ENCODE measurements at places on chromosomes 4 and X.
A peak's percentile ranks its signal among the peaks of the same experiment; 100 is the strongest.

DNA sequence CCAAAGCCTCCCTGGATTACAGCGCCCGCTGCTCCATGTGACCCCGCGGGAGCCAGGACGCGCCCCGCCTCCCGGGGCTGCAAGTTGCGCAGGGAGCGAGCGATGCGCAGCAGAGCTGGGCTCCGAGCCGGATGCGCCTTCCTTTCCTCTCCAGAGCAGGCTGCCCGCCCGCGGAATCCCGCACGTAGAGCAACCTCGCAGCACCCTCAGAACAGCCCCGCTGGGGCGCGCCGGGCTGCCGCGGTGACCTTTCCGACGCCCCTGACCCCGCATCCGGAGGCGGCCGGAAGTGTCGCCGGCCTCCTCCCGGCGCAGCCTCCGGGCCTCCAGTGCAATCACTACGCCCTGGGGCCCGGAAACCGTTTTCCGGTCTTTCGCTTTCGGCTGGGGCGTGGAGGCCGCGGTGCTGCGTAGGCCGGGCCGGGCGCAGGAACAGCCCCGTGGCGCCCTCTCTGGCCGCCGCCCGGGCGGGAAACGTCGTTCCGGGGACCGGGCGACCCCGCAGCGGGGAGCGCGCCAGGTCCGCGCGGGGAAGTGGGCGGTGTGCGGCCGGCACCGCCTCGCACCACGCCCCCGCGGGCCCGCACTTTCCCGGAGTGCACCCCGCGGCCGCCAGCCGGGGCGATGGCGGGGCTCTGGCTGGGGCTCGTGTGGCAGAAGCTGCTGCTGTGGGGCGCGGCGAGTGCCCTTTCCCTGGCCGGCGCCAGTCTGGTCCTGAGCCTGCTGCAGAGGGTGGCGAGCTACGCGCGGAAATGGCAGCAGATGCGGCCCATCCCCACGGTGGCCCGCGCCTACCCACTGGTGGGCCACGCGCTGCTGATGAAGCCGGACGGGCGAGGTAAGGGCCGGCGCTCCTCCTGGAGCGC lies at the start of gene CYP4V2:
Gene CYP4V2, plus strand, starts transcription at position 368 of the 866 bp plus-strand sequence. Its CDS starts 257 bp downstream, at position 625.
- DNase-seq, result peak; percentile 76

- no peak for DNase-seq
Measured at GRCh38 chr4:90760059-90760458, 632.9 kb downstream of the CCSER1 start.

- DNase-seq, result no peak
Measured at GRCh38 chr4:80713409-80713808, 317.1 kb upstream of the BMP3 start.

GRCh38 chr4:32841217-32841616 lies 2121.0 kb downstream of the PCDH7 start:
- DNase-seq, result no peak

DNA sequence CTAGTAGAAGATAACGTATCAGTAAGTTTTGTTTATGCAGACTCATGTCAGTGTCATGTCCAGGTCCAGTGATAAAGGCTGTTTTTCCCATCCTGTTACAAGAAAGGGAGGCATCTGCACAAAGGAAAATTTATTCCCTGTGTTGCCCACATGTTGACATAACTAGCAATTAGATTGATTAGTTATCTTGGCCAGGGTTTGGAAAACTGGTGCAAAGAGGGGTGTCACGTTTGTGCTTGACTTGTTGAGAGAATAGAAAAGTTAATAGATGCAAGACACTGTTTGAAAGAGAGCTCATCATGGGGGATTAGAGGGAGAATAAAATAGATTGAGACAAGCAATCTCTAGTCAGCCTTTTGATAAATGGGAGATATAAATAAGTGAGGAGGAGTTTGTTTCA lies 1357.0 kb upstream of the AGA start:
- DNase-seq, result no peak

GRCh38 chr4:106256190-106256589 lies 59.8 kb downstream of the TBCK start:
- DNase-seq, result no peak

GRCh38 chr4:184541907-184542306 lies 67.6 kb upstream of the IRF2 start:
- no peak for DNase-seq

DNA sequence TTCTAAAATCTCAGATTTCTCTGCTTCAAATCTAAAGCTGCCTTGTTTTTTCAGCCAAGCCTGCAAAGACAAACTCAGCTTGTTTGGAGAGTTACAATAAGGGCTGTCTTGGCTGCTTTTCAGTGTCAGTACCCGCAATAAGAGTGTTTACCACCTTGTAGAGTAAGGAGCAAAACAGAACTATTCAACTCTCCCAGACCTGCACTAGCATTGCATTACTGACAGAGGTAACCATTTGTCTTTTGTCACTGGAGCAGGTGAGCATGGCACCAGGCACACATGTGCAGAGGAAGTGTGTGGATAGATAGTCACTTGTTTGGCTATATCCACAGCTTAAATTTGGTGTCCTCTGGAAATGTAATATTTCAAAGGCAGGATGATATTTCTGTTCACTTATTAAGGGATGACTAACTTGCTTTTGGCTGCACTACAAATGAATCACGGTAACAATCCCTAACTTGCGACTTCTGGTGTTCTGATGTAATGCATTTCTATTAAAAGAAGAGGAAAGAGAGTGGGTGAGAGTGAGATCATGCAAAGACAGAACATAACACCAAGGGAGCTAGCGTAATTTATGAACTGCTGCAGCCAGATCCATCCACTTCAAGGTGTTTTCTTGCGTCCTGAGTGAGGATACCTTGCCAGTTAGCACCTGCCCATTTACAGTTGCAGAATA lies 38.6 kb downstream of the PTCHD1 start:
- no peak for DNase-seq

DNA sequence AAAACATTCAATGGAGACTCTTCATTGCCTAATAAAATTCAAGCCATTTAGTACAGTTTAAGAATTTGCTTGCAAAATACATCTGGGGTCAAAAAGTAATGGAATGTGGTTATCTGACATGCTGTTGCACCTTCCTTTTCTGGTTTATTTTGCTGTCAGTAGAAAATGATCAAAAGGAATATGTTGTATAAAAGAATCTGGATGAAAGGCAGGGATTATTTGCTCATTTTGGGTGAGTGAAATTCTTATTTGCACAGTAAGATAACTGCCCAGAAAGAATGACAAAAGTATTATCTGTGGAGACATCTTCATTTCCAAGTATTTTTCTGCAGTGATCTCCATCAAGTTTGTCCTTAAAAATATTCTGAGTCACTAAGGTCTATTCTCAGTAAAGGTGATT lies 30.4 kb downstream of the BOD1L1 start:
- DNase-seq, result no peak

GRCh38 chr4:40991908-40992307 lies 222.4 kb downstream of the APBB2 start:
- DNase-seq, result no peak

GRCh38 chr4:150694438-150694837 lies 112.5 kb downstream of the MAB21L2 start:
- DNase-seq, result no peak

DNA sequence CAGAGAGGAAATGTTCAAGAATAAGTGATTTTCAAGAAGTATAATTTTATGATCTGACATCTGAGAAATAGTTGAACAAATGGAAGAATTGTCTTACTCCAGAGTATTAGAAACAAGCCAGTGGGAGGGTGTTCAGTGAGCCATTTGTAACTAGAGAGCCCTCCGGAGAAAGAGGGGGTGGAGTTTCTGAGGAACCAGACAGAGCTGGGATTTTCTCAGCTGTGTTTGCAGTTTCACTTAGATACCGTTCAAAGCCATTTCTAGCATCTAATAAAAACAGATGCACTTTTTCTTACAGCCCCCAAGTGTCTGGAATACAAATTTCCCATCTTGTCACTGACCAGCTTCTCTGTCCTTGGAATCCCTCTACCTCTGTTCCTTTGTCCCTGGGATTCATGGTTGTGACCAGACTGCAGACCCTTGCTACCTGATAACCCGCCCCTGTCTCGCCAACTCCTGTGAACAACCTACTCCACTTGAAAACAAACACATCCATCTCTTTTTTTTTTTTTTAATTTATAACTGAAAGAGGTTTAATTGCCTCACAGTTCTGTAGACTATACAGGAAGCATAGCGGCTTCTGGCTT lies 132.8 kb upstream of the KLF3 start:
- no peak for DNase-seq

- DNase-seq, result no peak
Measured at GRCh38 chrX:142686653-142687283, 339.0 kb upstream of the SPANXN4 start.

- DNase-seq, result no peak
Measured at GRCh38 chr4:172957216-172957615, 211.4 kb upstream of the GALNT7 start.

DNA sequence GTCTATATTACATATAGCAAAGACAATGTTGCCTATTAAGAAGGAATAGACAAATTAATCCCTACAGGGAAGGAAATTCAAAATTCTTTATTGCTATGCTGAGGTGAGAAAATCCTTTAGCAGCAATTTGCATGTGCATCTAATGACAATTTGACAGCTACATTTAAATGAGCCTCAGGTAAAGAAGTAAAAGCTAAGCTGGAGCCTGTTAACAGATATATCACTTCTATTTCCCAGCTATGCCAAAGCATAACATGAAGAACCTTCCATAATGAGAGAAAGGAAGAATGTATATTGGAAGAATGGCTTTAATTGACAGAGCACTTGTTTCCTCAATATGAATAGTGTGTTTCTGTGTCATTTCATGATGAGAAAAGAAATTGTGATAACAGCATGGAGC lies 71.6 kb downstream of the BMP3 start:
- DNase-seq, result no peak

DNA sequence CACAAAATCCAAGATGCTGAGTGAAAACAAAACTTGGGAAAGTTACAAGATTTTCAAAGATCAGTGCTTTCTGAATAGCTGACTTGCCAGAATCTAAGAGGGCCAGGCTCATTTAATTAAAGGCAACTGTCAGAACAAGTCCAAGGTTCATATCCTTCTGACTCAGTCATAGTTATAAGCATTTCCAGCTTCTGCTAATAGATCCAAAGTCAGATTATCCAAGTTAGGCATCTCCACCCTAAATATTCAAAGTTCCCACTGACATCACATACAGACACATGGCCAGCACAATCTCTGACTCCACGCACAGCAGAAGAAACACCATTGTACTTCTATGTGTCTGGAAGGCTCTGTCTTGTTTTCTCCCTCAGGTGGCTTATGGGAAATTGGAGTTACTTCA lies 41.8 kb downstream of the GASK1B start:
- no peak for DNase-seq

DNA sequence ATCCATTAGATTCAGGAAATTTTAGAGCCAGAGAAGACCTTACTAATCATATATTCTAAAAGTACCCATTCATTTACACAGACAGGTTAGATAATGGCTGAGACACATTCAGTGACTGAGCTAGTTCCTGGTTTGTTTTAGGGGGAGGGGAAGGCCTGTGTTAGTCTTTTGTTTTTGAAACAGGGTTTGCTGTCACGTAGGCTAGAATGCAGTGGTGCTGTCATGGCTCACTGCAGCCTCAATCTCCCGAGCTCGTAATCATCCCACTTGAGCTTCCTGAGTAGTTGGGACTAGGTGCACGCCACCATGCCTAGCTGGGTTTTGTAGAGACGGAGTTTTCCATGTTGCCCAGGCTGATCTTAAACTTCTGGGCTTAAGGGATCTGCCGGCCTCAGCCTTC lies 10.1 kb downstream of the RBPJ start:
- DNase-seq, result no peak

DNA sequence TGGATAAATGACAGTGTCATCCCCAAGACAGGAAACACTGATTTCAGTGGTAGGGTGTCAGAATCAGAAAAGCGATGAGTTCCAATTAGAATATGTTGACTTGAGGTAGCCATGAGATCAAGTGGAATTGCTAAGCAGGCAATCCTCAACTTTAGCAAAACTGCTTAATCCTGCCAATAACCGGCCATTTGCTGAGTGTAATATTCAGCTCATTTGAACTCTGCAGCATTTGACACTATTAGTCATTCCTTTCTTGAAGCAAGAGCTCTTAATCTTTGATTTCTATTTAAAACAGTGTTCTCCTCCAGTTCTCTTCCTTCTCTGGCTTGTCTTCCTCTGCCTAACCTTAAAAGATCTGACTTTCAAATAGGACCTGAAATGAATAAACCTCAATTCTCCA lies 68.7 kb upstream of the DCLK2 start:
- DNase-seq, result no peak

DNA sequence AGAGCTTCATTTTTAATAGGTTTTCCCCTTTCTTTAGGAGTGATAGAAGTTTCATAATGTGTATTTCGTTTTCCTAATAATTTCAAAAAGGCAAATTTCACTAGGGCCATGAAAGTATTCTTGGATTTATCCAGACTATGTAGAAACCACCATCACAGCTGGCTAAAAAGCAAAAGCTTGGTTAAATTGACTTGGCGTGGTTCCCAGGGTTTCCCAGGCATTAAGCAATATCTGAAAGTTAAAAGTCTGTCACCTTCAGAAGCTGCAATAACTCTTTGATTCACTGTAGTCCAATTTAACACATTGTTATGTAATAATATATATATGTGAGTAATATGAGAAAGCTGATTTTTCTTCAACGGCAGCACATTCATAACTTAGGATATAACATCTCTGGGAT lies 38.3 kb downstream of the NDNF start:
- DNase-seq, result no peak

- DNase-seq, result no peak
Measured at GRCh38 chrX:30275498-30275897, 28.6 kb downstream of the MAGEB1 start.

GRCh38 chr4:28248269-28248668 lies 1387.6 kb downstream of the STIM2 start:
- no peak for DNase-seq

DNA sequence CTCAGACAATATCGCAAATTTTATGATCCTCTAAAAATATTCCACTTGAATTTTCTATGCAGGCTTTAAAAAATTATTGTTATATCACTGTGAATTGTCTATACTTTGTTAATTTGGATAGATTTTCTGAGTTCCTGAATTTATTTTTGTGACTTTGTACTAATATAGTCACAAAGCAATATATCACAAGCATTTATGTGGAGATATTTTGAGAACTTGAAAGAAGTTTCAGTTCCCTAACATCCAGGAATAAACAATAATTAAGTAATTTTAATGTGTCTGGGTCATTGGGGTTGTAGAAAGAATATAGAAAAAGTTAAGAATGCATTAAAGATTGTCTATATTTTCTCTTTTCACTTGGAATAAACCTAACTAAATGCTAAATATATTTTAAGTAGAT lies 32.0 kb downstream of the CXCL8 start:
- DNase-seq, result no peak

- DNase-seq, result no peak
Measured at GRCh38 chr4:82906469-82906868, 5.9 kb downstream of the THAP9 start.

GRCh38 chrX:104742355-104742754 lies 176.4 kb downstream of the IL1RAPL2 start:
- no peak for DNase-seq

GRCh38 chrX:4043951-4044350 lies 330.5 kb upstream of the PRKX start:
- DNase-seq, result no peak

DNA sequence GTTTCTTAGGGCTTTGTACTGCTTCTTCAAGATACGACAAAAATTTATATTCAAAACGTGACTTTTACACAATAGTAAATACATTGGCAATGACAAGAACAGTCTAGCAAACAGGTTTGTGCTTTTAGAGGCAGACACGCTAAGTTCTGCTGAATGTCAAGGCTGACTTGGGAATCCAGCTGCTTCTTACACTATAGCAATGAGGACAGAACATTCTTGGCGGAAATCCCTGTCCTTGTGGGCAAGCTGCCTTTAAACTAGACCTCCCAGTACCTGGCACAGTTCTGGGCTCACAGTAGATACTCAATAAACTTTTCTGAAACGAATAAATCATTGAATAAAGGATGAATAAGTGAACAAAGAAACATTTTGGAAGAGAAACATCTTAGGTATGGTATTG lies 148.2 kb downstream of the RASL11B start:
- DNase-seq, result no peak

Data from stimulated activated CD4-positive, alpha-beta T cell treated with anti-CD3 and anti-CD28 coated beads, Interleukin-4, amount 100 ng/mL, for 48 hours (primary cell).